ENCODE measurements at places on chromosomes 11 and 22.
A peak's percentile ranks its signal among the peaks of the same experiment; 100 is the strongest.

DNA sequence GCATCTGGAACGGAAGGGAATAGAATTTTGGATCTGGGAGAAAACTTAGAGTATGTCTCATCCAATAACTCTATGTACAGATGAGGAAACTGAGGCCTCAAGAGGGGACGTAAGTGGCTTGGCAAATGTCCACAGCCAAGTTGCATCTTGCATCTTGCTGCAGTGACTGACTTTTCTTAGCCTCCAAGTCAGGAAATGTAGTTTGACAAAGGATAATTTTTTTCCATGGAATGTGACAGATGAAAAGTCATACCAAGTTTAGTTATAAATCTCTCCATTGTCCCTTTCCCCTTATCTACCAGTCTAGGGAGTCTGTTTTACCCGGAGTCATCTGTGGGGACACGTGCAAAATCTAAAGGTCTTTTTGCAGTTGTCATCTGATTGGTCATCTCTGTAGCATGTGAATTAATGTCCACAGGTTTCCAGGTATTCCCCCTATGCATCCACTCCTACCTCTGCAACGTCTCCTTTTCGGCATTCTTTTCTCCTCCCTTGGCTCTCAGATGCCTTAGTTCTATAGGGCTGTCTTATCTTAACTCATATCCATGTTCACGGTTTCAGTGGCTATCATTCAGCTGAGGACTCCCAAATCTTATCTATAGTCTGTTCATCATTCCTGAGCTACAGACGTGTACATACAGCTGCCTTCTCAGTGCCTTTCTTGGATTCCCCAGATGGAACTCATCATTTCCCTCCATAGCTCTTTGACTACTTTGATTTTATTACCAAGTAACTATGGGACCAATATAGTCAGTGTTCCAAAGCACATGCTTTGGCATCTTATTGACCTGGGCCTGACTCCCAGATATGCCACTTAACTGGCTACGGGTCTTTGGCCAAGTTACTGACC is 139.5 kb upstream of the TIMP3 start:
- no peak for DNase-seq

DNA sequence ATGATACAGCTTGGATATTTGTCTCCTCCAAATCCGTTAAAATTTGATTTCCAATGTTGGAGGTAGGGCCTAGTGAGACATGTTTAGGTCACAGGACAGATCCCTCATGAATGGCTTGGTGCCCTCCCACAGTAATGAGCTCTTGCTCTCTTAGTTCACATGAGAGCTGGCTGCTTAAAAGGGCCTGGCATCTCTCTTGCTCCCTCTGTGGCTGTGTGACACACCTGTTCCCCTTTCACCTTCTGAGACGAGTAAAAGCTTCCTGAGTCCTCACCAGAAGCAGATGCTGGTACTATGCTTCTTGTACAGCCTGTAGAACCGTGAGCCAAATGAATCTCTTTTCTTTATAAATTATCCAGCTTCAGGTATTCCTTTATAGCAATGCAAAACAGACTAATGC is 3.5 kb downstream of the VPS37C start:
- no peak for DNase-seq

DNA sequence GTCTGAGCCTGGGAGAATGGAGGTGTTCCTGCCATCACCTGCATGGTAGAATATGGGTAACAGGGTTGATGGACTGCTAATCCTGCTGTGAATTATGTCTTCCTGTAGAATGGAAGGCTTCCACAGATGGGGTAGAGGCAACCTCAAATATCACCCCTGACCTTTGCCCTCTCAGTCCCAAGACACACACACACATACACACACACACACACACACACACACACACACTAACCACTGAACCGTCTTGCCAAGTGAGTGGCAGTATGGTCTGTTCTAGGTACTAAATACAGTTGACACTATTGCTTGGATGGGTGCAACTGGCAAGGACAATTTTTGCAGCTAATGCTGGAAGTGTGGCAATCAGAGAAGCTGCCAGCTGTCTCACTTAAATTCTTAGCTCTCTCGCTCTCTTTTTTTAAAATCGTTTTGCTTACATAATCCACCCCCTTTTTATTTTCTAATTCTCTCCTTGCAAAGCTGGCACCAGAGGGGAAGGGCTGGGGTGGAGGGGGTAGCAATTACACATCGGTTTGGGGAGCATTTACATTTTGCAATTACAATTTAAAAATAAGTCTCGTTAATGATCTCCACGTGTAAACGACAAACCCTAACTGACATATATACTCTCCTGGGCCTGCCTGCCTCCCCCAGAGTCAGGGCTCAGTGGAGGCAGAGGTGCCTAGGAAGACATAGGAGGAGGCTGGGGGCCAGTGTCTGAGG is 162.6 kb downstream of the FEZ1 start:
- no peak for DNase-seq

- DNase-seq = peak; percentile 22
Measured at GRCh38 chr11:88337987-88338668, 592 bp upstream of the CTSC start.

GRCh38 chr11:70434813-70435278 is 36.5 kb downstream of the CTTN start:
- DNase-seq = no peak

- no peak for DNase-seq
Measured at GRCh38 chr22:23280356-23281052, 100.2 kb downstream of the BCR start.

DNA sequence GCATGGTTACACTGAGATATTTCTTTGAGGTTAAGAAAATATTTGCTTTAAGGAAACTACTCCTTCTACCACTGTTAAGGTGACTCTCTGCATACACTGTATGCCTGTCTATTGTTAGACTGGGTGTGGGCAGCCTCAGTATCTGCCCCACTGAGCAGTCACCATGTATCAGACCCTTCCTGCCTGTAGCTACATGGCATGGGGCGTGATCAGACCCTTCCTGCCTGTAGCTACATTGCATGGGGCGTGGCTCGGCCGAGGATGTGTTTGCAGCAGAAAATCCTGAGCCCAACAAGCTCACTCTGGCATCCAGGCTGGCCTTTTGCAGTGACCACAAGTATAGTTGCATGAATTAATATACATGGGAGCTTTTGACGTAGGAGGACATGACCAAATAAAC is 669.4 kb downstream of the OPCML start:
- no peak for DNase-seq

- DNase-seq = no peak
Measured at GRCh38 chr22:35361001-35361558, 19.8 kb upstream of the HMOX1 start.
